ENCODE measurements at places on chromosomes 3 and 15.

DNA sequence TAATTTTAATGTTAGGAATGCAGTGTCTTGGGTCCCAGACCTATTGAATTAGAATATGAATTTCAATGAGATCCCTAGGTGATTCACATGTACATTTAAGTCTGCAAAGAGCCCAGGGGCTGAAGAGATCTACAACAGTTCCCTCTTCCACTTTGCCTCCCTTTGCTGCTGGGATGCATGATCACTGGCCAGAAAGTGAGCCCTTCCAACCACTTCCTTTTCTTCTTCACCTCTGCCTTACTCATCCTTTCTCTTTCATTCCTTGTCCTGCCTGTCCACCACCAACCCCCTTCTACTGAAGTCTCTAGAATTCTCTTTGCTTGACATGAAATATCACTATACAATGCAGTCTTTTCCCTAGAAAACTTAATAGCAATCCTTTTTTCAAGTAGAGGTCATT lies 222.4 kb upstream of the LRIG1 start:
- no peak for DNase-seq

DNA sequence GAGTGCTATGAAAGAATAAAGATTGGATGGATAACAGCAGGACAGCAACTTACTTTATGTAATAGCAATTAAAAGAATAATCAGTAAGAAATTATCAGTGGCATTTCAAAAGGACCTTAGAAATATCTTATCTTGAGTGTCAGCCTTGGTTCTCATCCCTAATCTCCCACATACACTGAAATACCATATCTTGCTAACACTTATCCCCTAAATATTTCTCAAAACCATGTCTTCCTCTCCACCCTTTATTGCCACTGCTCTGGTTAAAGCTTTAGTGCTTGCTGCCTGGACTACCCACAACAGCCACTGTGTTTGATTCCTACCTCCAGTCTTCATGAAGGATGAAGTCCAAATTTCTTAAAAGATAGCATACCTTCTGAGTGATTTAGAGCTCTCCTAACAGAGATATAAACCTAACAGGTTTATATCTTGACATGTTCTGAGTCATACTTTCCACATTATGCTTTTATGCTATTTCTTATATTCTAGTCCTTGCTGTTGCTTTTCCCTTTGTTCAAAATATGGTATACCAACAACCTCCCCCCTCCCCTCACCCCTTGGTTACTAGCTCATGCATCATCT lies 202.8 kb downstream of the RSRC1 start:
- no peak for DNase-seq

DNA sequence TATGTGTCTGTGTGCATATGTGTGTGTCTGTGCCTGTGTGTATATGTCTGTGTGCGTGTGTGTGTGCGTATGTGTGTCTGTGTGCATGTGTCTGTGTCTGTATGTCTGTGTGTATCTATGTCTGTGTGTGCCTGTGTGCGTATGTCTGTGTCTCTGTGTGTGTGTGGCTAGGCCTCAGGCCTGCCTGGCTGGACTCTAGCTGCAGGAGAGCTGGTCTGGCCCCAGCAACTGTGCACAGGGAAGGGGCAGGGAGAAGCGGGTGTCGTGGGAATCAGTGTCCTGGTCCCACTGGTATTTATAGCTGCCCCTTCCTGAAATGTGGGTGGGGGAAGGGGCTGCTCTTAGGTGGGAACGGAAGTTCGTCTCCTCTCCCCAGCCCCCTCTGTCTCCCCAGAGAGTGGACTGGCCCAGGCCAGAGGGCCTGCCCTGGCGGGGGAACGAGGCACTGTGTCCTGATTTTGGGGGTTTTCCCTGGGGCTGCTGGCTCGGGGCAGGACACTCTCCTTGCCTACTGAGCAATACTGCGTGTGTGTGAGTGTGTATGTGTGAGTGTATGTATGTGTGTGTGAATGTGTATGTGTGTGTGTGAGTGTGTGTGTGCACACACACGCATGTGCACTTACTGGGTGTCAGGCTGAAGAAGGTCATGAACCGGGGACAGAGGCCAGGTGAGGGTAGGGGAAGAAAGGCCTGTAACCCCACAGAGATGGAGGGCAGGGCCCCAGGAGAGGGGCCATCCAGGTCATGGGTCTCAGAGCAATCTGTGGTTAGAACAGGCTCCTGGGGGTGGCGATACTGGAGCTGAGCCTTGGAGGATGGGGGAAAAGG lies 6.6 kb downstream of the CSPG4 start:
- no peak for DNase-seq

DNA sequence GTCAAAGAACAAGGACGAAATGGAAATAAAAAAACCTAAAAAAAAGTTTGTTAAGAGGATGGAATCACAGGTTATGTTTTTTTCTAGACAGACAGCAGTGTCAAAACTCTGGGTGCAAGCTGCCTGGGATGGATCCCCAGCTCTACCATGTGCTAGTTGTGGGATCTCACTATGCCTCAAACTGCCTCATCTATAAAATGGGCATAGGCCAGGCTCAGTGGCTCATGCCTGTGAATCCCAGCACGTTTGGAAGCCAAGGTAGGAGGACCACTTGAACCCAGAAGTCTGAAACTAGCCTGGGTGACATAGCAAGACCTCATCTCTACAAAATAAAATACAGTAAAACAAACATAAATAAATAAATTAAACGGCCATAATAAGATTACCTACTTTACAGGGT lies 4.6 kb downstream of the PLD1 start:
- DNase-seq: no peak

DNA sequence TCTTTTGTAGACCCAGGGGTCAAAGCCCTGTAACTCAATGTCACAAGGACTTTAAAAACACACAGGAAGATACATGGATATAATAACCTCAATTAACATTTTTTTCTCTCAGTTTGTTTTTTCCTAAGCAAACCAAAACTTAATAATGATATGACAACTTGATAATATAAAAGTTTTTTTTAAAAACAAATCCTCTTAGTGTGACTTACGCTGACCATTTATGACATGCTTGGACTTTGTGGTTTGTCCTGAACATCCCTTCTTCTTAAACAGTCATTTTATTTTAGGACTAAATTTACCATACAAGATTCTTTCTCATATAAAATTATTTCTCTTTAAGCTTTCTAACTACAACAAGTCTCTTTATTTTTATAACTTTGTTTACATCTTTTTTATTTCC lies 25.4 kb upstream of the FAM3D start:
- DNase-seq: peak; percentile 39

DNA sequence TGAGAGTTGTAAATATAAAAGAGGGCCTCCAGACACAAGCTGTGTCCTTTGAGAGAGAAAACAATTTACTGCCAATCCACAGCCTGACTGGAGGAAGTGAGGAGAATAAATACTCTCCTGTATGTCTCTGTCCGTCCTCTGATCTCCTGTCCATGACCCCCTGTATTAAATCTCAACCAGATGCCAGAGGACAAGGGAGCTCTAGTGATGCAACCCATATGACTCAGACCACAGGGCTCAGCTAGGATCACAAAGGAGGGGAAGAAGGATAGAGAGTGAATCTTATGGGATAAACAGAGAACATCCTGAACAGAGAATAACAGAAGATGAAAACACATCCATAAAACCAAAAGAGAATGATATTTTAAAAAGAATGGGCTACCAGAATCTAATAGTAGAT lies 482.6 kb downstream of the PLOD2 start:
- DNase-seq: no peak

DNA sequence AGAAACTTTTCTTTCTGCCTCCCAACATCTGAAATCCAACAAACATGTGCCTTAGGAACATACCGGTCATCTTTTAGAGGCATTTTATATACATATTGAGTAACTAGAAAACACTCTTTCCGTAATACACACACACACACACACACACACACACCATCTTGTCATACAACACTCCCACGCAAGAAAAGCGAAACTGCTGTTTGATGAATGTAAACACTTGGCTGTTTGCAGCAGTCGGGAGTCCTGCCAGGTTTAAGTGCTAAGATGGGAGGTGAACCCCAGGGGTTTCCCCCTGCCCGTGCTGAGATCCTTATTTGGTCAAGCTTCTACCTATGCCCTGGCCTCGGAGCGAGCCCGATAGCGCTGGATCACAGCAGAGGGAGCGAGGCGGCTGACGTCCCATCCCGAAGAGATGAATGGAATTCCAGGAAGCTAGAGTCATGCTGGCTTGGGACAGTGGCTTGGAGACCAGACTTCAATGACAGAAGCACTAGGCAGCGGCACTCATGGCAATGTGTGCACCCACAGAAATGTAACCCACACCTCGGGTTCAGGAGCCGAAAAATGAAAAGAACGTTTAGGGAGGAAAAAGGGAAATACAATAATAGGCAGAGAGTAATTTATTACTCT lies 1.3 kb upstream of the THBS1 start:
- peak; percentile 53 for DNase-seq

DNA sequence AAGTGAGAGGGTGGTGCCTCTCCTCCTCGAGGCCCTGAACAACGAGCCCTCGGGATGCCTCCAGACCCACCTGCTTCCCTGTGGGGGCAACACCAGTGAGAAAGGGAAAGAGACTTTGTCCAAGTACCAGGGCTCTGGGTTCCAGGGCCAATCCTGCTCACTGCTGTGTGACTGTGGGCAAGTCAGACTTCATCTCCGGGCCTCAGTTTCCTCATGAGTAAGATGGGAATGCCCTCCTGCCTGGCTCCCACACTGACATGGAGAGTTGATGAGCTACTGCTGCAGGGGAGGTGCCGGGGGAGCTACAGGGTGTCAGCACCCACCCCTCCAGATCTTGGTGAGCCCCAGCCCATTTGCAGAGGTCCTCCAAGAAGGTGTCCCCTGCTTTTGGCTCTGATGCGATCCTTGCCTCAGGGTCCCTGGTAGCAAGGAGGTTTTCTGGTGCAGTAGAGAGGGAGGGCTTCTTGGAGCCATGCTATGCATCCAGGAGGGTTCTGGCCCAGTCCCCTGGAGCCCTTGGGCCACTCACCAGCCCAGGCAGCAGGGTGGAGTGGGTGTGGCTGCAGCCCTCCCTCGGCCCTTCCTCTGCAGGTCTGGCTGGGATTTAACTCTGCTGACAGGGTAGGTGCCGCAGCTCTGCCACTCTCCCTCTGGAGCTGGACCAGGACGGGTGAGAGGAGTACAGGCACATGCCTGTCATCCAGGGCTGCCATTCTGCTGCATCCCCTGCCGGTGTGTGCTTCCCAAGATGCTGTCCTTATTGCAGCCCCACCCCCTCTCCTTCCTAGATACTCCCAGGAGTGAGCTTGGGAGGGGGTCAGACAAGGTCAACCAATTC lies 26.9 kb downstream of the LOXL1 start:
- no peak for DNase-seq

- peak; percentile 44 for DNase-seq
Observed at GRCh38 chr3:71584394-71585011, 975 bp upstream of the FOXP1 start.

- DNase-seq: no peak
Observed at GRCh38 chr15:69046781-69047180, 32.3 kb downstream of the NOX5 start.
